Small intestine (tissue), 16 donors: ENCODE measurements at places on chromosomes 16 and 17.

GRCh38 chr17:57396511-57396921 is 140.2 kb downstream of the MSI2 start:
- DNase-seq: peak; percentile 35

DNA sequence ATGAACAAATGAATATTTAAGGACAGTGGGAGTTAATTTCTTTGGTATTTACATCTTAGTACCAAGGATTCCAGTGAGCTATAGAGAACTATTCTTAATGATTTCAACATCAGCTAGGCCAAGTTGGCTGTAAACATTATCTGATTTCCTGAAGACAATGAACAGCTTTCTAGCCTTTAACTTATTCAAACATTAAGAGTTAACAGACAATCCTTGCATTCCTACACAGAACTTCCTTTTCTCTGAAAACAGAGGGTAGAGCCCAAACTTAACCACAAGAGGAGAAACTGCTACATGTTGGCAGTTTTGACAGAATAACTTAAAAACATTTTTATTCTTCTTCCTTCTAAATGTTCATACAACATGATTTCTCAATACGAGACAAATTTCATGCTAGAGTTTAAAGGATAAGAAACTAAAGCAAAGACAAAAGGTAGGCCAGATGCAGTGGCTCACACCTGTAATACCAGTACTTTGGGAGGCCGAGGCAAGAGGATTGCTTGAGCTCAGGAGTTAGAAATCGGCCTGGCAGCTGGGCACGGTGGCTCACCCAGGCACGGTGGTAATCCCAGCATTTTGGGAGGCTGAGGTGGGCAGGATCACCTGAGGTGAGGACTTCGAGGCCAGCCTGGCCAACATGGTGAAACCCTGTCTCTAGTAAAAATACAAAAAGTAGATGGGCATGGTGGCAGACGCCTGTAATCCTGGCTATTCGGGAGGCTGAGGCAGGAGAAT is 4.4 kb downstream of the CRLF3 start:
- no peak for DNase-seq

GRCh38 chr17:38571833-38572668 is 33.7 kb downstream of the SRCIN1 start:
- DNase-seq: no peak

DNA sequence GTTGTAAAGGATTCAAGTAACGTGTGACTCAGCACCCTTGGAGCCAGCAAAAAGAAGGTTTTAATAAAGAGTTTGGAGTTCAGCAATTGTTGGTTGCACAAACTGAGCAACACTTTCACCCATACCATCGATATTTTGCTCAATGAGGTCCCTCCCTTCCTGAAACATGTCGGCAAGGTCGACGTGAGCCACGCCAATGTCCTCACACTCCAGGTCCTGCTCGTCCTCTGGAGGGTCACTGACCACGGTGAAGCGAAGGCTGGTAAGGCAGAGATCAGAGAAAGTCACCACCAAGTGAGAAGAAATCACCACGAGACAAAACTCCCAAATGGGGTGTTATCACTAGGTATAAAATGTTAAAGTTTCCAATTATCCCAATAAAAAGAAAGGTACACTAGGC is 98.3 kb downstream of the RPGRIP1L start:
- no peak for DNase-seq

- DNase-seq: peak; percentile 17
Observed at GRCh38 chr16:24700549-24701392, 28.7 kb upstream of the TNRC6A start.

DNA sequence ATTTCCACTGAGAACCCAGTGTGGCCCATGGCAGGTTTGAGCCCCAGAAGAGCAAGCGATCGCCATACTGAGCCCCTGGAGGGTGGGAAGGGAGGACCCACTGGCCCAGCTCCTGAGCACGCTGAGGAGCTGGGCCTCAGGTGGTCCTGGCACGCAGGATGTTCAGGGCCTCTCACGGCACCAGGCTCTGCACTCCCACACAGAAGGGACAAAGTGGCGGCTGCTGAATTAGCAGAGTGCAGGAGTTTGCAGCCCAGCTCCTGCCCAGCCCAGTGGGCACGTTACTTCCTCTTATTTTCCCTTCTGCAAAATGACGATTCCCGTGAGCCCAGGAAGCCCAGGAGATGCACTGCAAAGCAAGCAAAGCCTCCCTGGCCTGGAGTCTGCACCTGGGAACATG is 42.3 kb upstream of the MTSS2 start:
- DNase-seq: no peak

GRCh38 chr17:19244781-19245180 is 7.6 kb downstream of the EPN2 start:
- DNase-seq: no peak

DNA sequence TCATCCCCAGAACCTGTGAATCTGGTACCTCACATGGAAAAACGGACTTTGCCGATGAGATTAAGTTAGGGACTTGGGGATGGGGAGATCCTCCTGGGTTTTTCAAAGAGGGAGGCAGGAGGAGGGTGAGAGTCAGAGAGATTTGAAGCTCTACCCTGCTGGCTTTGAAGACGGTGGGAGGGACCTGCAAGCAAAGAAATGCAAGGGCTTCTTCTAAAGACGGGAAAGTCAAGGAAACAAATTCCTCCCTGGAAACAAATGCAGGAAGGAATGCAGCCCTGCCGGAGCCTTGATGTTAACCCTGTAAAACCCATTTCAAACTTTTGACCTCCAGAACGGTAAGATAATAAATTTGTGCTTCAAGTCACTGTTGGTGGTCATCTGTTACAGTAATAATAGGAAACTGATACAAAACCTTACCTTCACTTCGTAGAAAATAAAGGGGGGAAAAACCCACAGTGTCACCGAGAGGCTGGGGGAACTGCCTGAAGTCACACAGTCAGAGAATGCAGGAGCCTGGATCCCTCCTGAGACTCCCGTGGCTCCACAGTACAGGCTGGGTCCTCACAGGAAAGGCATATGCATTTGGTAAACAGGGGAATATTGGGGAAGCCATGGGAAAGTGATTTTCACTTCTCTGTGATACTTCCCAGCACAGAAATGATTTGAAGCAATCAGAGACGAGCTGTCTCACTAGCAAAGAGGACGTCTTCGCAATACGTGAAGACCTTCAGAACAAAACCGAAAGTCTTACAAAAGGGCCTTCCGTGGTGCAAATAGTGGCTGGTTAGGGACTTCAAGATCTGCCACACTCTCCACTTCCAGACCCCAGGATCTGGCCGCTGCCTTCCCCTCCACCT is 58.9 kb upstream of the CLEC3A start:
- no peak for DNase-seq

DNA sequence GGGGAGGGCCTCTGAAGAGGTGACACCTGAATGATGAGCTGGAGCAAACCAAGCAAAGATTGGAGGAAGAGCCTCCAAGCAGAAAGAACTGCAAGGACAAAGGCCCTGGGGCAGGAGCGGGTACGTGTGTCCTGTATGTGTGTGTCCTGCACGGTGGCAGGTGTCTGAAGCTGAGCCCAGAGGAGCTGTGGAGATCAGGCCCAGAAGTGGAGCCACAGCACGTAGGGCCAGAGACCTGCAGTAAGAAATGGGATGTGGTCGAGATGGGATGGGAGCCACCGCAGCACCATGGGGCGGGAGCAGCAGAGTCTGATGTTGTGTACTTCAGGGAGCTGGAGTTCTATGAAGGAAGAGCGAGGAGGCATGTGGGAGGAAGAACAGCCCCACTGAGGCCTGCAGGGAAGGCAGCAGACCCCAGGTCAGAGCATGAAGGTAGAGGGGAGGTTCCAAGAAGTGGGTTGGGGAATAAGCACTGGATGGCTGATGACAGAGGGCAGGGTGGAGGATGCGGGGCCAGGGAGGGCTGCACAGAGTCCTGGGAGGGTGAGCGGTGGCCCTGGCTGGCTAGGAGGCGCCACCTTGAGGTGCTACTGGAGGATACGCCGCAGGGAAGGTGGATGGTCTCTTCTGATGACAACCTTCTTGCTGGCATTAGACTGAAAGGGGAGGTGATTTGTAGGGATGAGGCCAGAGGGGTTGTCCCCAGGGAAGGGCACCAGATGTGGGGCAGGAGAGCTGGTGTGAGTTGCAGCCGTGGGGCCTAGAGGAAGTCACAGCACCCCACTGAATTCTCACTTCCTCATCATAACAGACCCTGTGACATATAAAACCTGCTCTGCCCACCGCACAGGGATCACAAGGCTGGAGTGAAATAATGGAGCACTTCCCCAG is 10.6 kb upstream of the CETP start:
- peak; percentile 52 for DNase-seq

DNA sequence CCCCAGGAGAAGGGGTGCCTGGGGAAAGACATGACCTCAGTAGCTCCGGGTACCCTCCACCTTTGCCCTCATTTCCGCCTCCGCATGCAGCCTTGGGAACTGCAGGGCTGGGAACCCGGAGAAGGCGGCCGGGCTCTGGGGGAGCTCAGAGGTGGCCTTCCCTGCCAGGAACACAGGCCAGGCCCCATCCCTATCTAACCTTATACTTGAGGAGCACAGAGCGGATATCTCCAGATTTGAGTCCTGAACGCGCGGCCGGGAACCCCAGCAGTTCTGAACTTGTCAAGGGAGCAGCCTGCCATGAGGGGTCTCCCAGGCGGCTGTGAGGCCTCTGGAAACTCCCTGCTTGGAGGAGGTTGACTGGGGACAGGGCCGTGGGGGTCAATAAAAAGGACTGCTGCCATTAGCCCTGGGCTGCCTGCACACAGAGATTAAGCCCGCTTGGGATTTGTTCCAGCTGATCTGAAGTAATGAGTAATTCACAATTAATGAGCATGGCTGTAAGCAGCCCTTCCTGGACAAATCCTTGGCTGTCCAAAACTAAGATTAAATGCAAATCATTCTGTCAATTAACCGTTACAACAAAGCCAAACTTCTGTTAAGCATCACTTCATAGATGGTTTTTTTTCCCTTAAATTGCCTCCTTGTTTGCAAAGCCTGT is 26.3 kb upstream of the METRNL start:
- DNase-seq: no peak

DNA sequence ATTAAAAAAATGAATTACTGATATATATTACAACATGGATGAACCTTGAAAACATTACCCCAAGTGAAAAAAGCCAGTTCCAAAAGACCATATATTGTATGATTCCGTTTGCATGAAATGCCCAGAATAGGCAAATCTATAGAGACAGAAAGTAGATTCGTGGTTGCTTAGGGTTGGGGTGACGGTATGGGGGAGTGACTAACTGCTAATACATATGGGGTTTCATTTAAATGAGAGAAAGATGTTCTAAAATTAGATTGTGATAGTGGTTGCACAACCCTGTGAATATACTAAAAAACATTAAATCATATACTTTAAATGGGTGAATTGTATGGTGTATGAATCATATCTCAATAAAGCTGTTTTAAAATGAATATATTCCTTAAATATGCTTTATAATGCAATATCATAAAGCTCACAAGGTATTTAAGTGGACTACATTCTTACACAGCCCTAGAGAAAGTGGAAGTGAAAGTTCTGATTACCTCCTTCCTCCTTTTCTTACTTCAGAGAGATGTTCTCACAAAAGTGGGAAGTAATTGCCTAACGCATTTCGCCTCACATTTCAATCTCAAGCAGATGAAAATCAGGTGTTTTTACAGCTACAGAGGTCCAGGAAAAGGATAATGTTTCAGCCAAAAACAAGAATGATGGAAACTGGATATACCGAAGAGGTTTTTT is 142.7 kb upstream of the GNAO1 start:
- DNase-seq: no peak

GRCh38 chr16:12130691-12131290 is 154.3 kb downstream of the SNX29 start:
- no peak for DNase-seq

DNA sequence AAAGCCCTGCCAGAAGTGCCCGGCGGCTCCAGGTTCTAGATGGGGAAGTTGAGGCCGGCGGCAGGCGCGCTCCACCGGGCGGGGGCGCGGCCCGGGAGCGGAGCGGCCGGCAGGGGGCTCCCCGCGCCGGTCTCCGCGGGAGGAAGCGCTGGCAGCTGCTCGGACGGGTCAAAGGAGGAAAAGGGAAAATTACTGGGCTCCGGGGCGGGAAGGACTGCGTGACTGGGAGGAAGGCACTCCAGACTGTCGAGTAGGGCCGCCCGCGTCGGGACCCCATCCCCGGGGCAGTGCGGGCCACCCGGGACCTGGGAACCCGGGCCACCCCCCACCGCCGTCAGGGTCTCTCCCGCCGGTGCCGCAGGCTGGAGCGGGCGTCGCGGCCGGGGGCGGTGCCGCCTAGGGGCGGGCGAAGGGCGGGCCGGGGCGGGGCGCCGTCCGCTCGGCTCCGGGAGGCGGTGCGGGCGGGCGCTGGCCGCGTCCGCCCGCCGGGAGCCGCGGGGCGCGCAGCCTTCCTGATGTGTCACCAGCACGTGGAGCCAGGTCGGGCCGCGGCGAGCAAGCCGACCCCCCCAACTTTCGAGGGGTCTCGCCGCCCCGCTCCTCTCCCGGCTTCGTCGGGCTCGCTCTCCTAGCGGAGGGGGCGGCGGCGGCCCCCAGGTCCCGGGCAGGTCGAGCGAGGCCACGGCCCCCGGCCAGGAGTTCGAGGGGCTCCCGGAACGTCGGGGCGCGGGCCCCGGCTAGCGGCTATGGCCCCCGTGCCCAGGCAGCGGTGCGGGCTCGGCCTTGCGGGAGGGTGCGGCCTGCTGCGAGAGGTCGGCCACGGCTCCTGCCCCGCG is 167.5 kb downstream of the RAB11FIP4 start:
- DNase-seq: peak; percentile 91

DNA sequence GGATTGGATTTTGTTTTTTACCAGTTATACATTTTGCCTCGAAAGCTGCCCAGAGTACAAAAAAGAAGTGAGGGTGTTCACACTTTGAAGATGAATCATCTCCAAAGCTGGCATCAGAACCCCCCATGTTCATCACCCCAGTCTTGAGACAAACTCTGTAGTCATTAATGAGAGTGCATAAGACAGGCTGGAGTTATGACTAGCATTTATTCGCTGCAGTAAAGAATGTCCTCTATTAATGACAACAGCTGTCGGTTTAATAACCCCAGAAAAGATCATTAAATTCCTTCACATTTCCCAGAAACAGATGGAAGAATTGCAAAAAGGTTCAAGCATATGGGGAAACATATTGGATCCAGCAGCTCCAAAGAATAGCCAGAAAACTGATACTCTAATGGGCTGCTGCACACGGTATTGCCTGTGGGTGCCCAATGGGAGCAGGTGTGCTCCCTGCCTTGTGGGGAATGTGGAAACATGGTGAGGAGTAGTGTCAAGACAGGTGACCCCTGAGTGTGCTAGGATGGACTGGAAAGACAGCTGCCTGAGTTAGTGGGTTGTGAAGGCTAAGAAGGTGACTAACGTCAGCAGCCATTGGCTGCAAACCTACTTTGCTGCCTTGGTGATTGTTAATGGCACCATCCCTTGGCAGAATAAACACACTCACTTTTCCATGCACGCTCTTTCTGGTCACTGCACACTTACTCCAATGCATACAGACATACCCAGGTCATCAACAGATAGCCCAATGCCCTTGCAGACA is 81.9 kb downstream of the AIPL1 start:
- no peak for DNase-seq

DNA sequence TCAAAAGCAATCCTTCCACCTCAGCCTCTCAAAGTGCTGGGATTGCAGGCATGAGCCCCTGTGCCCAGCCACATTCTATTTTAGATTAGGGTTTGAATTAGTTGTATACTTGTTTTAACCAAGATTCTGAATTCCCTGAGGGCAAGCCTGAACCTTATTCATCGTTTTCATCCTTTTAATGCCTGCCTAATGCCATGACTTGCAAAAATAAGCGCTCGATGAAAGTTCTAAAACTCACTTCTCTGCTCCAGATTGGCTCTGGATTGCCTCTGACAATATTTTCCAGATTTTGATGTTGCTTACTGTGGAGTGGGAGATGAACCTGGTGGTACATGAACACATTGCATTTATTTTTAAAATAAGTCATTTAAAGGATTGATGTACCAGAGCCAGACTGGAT is 90.9 kb upstream of the CACNG3 start:
- no peak for DNase-seq
